ENCODE measurements at places on chromosomes 2 and 18. TPM values are rescaled to one million over a fixed set of nuclear protein-coding genes. Genes with fewer than 3 reads are reported as not detected.

Gene PSMA8
- total RNA-seq = not detected

Gene GMCL1
- 10.2 TPM for total RNA-seq

Gene MAP2
- total RNA-seq = not detected

Gene C1GALT1C1L
- total RNA-seq = not detected

Gene LAMA3
- total RNA-seq = 0.43 TPM

Gene C2orf78
- total RNA-seq = 0.07 TPM

Gene NT5C1B
- total RNA-seq = not detected

Gene PAIP2B
- total RNA-seq = 1.1 TPM

Gene KCNIP3
- not detected for total RNA-seq

Gene KRTCAP3
- not detected for total RNA-seq

Gene ANKRD23
- 2.2 TPM for total RNA-seq

Gene GALNT14
- not detected for total RNA-seq

Gene IL18RAP
- not detected for total RNA-seq

Gene TLX2
- total RNA-seq = not detected

Gene C2orf72
- 27.9 TPM for total RNA-seq

Gene TRIM43
- total RNA-seq = 6.3 TPM

Gene PSMG2
- 106 TPM for total RNA-seq

Gene MAP3K19
- total RNA-seq = not detected

Gene CREG2
- not detected for total RNA-seq

Gene LBX2
- total RNA-seq = not detected

Gene FBXO15
- not detected for total RNA-seq

Gene PSD4
- 0.25 TPM for total RNA-seq

Gene SNTG2
- not detected for total RNA-seq

Gene SIGLEC15
- total RNA-seq = not detected

Gene DOCK10
- not detected for total RNA-seq

Gene HRH4
- total RNA-seq = not detected

Gene LPIN1
- 12.7 TPM for total RNA-seq

Gene FOXI3
- not detected for total RNA-seq

Gene SP5
- not detected for total RNA-seq

Gene CHST9
- total RNA-seq = not detected

Gene GNLY
- not detected for total RNA-seq

Gene UGT1A5
- not detected for total RNA-seq

Gene IL36A
- not detected for total RNA-seq

Gene MARCHF4
- 0.14 TPM for total RNA-seq

Gene PMS1
- 25.2 TPM for total RNA-seq
